NAMALWA (cell line): ENCODE measurements at places on chromosomes 7 and 10.

- no peak for DNase-seq
Observed at GRCh38 chr10:132192991-132193665, 6.4 kb downstream of the DPYSL4 start.

- DNase-seq: no peak
Observed at GRCh38 chr10:61016630-61017029, 72.6 kb upstream of the RHOBTB1 start.

GRCh38 chr10:121078036-121078435 lies 226.9 kb downstream of the WDR11 start:
- DNase-seq: no peak

DNA sequence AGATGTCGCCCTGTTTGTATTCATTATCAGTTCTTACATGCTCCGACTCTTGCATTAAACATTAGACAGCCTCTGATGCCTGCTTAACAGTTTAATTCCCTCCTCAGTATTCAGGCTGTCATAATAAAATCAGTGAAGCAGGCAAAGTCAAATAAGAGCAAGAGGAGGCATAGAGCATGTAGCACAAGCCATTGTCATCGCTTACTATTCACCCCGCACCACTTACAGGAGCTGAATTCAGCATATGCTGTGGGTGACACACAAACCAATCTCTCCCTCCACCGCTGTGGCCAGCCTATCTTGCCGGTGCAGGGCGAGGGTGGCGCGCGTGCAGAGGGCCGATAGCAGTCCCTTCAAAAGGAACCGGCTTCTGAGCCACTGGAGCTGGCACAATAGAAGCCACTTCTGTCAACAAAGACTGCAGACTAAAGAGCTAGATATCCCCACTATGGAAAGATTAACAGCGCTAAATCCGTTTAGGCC lies 433.2 kb upstream of the MGMT start:
- DNase-seq: no peak
